Central memory CD4-positive, alpha-beta T cell (primary cell): ENCODE measurements at places on chromosomes 7 and 10.

DNA sequence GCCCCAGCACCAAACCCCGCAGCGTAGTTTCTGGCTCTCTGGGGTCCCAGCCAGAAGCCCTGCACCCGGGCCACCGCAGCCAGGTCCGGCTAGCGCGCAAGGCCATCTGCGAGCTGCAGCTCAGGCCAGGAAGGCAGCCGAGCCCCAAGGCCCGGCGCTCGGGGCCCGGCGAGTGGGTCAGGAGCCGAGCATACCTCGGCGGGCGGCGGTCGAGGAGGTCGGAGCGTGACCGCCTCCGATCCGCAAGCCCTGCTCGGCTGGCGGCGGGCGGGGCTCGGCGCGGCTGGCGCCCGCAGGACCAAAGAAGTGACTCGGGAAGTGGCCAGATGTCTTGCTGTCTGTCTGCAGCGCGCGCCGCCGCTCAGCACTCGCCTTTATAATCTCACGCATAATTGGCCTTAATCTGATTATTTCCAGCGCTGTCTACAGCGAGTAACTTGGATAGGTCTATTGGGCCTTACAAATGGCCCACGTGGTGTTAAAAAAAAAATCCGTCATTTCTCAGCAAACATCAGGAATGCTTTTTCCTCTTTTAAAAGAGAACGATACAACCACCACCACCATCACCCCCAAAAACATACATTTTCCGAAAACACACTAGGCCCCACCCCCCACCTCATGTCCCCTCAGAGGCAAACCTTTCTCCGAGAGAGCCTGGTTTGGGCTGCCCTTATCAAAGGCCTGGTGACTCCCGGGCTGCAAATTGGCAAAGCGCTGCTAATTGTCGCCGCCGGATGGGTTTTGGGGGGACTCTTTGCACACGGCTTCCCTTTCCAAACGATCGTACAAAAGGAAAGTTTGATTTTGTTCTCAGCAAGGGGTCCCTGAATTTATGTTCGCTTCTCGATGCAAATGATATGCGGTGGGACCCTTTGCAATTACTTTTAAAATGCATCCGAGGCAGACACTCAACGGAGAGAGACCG, at the start of gene DRGX:
DRGX (minus strand) TSS at position 349 of the 925 bp plus-strand sequence. CDS start 649 bp downstream, outside the sequence.
- no peak for DNase-seq

DNA sequence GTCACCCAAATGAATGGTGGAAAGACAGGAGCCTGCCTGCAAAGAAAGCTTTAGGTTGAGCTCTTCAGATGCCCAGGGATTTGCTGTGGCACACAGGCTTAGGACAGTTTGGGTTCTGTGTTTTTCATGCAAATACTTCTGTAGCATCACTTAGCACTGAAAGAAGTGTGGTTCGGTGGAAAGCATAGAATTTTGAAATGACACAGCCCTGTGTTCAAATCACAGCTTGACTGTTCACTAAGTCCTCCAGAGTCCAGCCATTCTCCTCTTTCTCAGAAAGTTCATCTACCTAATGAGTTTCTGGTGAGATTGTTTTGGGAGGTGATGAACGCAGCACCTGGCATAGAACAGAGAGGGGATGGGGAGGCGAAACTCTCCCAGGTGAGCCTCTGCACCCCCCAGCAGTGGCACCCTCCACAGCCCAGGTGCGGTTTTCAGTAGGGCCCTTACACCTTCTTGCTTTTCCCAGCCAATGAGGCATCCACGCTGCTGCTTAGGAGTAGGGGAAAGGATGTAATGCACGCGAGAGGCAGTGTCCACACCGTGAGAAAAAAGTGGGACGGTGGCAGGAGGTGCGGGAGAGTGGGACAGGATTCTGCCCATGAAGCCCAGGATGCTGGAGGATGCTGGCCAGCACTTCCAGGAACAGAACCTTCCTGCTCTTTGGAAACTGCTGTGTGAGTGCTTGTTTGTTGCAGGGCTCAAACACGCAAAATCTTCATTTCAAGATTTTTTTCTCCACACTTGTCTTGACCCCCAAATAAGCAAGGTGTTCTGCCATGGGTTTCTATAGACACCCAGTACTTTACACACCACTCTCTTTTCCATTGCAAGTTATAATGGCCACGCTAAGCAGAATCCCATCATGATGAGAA, 11.6 kb downstream of the EN2 start:
- DNase-seq = no peak

- no peak for DNase-seq
Measured at GRCh38 chr10:93452143-93452542, 30.0 kb downstream of the MYOF start.

DNA sequence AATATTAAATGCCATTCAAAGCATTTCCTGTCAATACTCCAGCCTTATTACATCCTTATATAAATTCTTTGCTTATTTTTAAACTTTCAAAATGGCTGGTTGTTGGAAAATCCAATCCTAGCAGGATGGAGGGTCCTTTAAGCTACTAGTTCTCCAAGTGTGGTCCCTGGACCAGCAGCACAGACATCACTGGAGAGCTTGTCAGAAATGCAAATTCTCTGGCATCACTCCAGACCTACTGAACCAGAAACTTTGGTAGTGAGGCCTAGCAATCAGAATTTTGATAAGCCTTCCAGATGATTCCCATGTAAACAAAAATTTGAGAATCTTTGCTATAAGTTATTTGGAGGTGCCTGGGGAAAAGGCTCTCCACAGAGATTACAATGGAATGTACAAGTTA, 43.8 kb downstream of the CALCR start:
- no peak for DNase-seq

GRCh38 chr7:58086461-58086860, 636.5 kb downstream of the ZNF716 start:
- DNase-seq = no peak

- no peak for DNase-seq
Measured at GRCh38 chr10:63603709-63604445, 82.7 kb downstream of the REEP3 start.

DNA sequence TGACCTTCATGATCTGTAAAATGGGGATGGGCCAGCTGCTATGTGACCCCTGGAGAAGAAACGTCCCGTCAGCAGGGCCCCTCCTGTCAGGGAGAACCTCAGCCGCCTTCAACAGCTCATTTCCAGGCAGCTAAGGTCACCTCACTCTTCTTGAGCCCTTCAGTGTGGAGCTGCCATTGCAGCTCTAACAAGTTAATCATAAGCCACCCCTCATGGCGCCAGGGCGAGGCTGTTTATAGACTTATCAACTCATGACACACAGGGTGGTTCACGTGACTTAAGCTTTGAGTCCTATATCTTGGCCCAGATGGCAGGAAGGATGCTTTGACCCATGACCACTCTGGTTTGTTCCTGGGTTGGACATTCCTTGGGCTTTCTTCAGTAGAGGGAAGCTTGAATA, 315.1 kb downstream of the TNS3 start:
- no peak for DNase-seq

GRCh38 chr7:64551375-64552142, 11.3 kb downstream of the ZNF680 start:
- no peak for DNase-seq

GRCh38 chr10:97898429-97898828, 48.8 kb downstream of the GOLGA7B start:
- no peak for DNase-seq

DNA sequence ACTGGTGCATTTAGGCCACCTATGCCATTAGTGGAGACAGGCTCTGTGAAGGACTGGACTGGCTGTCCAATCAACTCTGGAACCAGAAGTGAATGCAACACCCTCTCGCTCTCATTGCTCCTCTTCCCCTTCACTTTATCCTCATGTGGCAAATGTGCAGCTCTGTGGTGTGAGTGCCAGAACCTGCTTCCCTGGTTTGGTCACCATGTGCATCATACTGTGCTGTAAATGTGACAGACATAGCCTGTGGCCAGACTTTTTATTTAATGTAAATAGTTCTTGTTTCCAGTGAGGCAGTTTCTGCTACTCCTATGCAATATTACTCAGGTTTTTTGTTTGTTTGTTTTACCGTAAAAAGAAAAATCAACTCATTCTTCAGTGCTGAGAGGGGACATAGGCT, 73.0 kb upstream of the PPP1R9A start:
- no peak for DNase-seq
